Activated naive CD4-positive, alpha-beta T cell treated with Interleukin-2 at 50 U/mL for 16 hours (primary cell): ENCODE measurements at places on chromosomes 5 and 9.
A peak's percentile ranks its signal among the peaks of the same experiment; 100 is the strongest.

- no peak for DNase-seq
Measured at GRCh38 chr9:72753266-72753893, 199.5 kb downstream of the ALDH1A1 start.

DNA sequence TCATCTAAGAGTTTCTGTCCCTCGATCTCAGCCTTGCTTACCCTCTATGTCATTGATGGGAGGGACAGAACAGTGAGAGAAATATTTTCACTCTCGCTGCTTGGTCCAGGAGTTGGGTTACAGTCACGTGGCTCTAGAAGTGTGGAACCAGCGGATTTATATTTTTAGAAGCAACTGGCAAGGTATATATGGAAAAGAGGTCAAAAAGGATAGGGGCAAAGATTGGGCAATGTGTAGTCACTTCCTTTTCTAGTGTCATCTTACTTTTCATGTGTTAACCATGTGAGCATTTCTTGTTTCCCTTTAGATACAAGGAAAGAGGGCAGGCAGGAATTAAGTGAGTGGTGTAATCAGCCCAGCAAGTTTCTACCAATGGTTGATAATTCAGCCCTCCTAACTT lies 111.5 kb upstream of the ZNF366 start:
- DNase-seq: no peak

DNA sequence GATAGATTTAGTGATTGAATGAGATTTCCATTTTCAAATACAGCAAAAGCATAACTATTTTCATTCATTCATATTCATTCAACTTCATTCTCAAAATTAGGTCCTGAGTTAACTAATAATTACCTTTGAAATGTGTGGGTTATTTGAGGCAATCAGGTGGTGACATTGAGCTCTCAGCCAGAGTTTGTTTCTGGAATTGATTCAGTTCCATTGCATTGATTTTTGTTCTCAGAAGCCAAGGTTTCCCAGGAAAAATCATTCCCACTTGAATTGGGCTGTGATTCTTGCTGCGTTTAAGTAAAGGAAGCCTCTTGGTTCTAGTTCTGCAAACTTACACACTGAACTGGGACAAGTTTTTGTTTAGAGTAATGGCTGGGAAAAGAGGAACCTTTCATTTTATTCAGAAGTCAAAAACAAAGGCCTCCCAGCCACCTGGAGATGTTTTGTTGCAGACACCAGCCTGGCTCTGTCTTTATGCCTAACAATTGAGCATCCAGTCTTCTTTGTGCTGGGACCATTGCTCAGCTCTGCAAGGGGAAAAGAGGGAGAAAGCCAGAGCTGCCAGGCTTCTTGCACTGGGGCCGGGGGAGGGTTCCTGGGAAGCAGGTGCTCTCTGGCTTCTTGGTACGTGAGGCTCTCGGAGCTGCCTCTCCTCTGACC lies 198.6 kb downstream of the TRIO start:
- DNase-seq: no peak

- no peak for DNase-seq
Measured at GRCh38 chr5:5100635-5101034, 39.5 kb upstream of the ADAMTS16 start.

DNA sequence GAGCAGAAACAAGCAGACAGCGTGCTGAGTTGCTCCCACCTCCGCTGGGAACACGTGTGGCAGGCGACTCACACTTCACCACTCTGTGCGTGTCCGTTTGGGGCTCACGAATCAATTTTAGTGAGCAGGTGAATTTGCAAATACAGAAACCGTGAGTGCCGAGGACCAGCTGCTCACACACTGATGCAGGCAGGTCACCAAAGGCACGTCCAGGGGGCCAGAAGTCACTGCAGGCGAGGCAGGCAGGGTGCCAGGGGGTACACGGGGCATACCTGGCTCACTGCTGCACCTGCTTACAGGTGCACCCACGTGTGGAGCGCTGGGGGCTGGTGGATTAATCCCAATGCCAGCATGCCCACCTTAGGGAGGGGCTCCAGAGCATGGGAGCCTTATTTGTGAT lies 68.8 kb downstream of the ZNF354C start:
- no peak for DNase-seq

DNA sequence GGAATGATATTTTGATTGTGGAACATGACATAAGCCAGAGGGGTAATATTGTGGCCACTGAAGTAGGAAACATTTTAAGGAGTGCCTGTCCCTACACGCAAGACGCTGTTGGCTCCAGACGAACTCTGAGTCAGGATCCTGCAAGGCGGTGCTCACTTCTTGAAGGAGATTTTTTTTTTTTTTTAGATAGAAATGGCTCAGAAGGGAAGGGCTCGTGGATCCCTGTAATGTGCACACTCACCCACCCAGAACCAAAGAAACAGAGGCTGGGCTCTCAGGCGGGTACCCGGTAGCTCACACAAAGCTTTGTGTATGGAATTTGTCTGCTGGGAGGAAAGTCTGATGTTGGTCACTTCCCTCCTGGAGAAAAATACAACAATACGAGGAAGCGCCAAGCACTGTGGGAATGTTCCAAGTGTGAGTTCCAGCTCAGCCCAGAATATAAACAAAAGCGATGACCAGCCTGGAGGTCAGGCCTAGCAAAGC lies 25.7 kb downstream of the RAPGEF1 start:
- no peak for DNase-seq

DNA sequence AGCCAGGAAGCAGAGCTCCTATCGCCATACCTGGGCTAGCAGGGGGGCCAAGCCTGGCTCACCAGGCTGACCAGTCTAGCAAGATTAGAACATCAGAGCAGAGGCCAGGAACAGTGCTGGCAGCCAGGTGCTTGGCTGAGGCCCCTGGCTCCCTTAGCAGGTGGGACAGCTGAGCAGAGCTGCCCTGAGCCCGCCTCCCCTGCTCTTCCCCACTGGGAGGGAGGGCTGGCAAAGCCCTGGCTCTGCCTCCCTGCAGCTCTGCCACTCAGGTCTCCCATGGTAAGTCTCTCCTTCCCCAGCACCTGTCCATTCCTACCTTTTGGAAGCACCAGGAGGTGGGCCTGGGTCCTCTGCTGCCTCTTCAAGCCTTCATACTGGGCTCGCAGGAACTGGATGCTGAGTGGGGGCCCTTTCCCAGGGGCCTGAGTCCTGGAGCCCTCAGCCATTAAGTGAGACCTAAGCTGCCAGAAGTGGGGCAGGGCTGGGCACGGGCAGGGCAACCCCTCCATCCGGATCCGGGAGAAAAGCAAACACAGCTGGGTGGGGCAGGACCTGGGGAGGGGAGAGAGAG lies 803 bp downstream of the C9orf152 start:
- no peak for DNase-seq

DNA sequence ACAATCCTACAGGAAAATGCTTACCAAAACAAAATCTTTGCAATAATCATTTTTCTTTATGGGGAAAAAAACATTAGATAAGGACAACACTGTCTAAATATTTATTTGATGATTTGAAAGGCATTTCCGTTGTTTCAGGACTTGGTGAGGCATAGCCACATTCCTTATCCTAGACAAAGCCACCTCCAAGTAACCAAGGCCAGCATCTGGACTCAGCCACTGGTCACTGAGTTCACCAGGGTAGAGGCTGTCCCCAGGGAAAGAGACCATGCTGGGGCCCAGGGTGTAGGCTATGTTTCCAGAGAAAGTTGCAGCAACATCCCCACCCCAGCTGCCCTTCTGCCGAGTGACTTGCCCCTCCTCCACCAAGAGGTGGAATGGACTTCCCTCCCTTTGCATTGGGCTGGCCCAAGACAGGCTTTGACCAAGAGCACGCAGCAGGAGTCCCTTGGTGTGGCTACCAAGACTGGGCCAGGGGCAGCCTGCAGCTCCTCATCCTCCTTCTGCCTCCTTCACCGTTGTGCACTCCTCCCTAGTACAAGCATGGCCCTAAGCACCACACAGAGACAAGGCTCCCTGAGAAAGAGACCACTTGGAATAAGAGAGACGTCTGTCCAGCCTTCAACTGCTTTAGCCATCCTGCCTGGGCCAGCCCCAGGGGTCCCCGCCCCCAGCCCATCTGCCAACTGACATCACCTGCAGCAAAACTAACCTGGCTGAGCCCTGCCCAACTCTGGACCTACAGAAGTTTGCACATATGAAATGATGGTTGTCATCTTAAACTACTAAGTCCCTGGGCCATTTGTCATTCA lies 68.1 kb upstream of the SPIN1 start:
- no peak for DNase-seq

DNA sequence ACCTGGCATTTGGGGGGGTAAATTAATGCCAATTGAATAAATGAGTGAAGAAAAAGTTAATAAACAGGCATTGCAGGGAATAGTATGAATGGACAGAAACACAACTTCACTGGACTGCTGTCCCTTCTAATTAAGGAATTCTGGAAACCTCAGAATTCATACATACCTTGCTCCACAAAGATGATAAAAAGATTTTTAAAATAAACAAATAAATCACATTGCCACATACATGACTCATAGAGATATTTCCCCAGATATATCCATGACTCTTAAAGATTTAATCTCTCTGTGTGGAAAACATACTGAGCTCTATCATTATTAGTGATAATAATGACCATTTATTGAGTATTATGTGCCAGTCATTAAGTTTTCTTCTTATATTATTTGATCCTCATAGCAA lies 469.0 kb upstream of the MEF2C start:
- DNase-seq: no peak

DNA sequence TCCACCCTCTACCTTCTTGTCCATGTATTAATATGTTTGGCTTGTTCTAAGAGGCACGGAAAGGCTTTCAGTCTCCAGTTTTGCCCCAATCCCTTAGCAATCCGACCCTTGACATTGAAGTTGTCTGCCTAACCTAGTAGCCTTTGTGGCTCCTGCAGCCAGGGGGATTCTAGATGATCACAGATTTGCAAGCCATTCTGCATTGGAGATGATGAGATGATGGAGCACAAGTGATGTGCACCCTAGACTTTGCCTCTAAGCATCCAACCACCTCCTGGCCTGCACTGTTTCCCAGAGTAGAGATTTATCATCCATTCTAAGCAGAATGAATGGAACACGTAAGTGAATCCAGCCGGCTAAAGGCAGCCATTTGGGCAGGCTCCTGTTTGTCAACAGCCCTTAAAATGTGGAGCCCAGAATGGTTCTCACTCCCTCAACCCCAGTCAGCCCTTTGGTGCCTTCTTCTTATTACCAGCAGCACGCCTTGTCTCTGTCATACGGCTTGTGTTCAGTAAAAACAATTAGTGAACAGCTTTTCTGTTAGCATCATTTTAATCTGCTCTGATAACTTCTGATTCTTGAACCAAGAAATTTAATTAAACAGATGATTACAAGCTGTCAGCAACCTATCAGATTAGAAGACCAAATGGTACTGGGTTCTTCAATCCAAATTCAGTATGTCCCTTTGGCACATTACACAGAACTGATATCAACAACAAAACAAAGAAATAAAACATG lies 5.7 kb upstream of the TRAF1 start:
- no peak for DNase-seq

GRCh38 chr5:54383225-54383901 lies 72.1 kb upstream of the HSPB3 start:
- DNase-seq: no peak

DNA sequence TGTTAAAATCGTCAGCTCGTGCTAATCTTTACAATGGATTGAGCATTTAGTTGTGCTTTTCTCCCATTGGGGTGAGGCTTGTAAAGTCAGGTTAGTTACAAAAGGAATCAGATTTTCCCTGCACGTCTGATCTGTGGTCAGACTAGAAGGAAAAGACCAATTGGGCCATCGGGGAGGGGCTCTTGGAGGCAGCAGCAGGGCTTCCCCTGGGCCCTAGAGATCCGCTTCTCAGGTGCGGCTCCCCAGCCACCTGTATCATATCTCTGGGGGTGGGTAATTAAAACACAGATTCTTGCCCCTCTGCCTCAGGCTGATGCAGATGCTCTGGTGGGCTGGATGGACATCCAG lies 200.3 kb downstream of the HSPA4 start:
- no peak for DNase-seq

DNA sequence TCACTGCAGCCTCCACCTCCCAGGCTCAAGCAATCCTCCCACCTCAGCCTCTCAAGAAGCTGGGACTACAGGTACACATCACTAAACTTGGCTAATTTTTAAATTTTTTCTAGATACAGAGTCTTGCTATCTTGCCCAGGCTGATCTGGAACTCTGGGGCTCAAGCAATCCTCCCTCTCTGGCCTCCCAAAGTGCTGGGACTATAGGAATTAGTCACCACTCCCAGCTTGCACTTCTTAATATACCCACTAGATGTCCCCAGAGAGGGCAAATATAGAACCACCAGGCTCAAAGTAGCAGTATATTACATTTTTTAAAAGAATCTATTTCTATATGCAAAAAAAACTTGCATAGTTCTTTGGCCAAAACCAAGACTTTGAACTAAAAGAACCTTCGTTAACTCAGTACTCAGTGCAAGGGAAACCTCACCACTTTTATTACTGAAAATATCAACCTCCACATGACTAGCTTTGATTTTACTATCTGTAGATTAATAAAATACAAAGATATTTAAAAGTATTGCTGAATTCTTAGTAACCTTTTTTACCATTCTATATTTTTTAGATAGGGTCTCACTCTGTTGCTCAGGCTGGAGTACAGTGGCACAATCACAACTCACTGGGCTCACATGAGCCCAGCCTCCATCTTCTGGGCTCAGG lies 25.8 kb upstream of the HSD17B3 start:
- DNase-seq: peak; percentile 17

- DNase-seq: no peak
Measured at GRCh38 chr5:11507156-11507910, 396.9 kb downstream of the CTNND2 start.
